Ovary (tissue), 10 donors: ENCODE measurements at places on chromosomes 4 and X. TPM values are rescaled to one million over a fixed set of nuclear protein-coding genes. Genes with fewer than 3 reads are reported as not detected.

PPP4R3C gene
- not detected for total RNA-seq

FATE1 gene
- not detected for total RNA-seq

MTHFD2L gene
- 12.3 TPM for total RNA-seq

MGST2 gene
- 14.5 TPM for total RNA-seq

RTL3 gene
- not detected for total RNA-seq

SOD3 gene
- total RNA-seq, result 33.0 TPM

SMIM10L2A gene
- 3.6 TPM for total RNA-seq

RAB39B gene
- 0.11 TPM for total RNA-seq

UNC5C gene
- total RNA-seq, result 3.9 TPM

FAT1 gene
- total RNA-seq, result 27.1 TPM

NLGN4X gene
- 27.5 TPM for total RNA-seq

ERCC6L gene
- 0.36 TPM for total RNA-seq

FOXO4 gene
- 66.6 TPM for total RNA-seq

GRCh38 chrX:35380808-35381700 is 417.1 kb upstream of the MAGEB16 start:
- no peak overlapping the region for H3K27ac ChIP-seq
- DNase-seq, result no peak
- no peaks in the 10 kb centered on the region for H3K36me3 ChIP-seq

GRCh38 chr4:78561677-78562076 is 10.1 kb downstream of the ANXA3 start:
- H3K36me3 ChIP-seq, result no peaks in the 10 kb centered on the region
- no peak overlapping the region for H3K27ac ChIP-seq
- DNase-seq, result no peak

- no peaks in the 10 kb centered on the region for H3K36me3 ChIP-seq
- DNase-seq, result no peak
- no peak overlapping the region for H3K4me3 ChIP-seq
- no peak overlapping the region for H3K27ac ChIP-seq
- no peaks in the 10 kb centered on the region for H3K27me3 ChIP-seq
Measured at GRCh38 chr4:77699731-77700210, 94.2 kb downstream of the CXCL13 start.

GRCh38 chr4:147617841-147618691 is 869 bp downstream of the TMEM184C start:
- H3K4me1 ChIP-seq, result peaks cover 14% of the 10 kb centered on the region
- no peak for DNase-seq
- H3K27me3 ChIP-seq, result no peaks in the 10 kb centered on the region
- no peaks in the 10 kb centered on the region for H3K36me3 ChIP-seq
- peak overlapping the region; percentile 61 for H3K27ac ChIP-seq
- peak overlapping the region; percentile 80 for H3K4me3 ChIP-seq

- no peak overlapping the region for H3K27ac ChIP-seq
- H3K4me3 ChIP-seq, result no peak overlapping the region
- H3K36me3 ChIP-seq, result no peaks in the 10 kb centered on the region
- H3K4me1 ChIP-seq, result no peaks in the 10 kb centered on the region
Measured at GRCh38 chr4:112377171-112377570, 80.0 kb downstream of the ALPK1 start.

DNA sequence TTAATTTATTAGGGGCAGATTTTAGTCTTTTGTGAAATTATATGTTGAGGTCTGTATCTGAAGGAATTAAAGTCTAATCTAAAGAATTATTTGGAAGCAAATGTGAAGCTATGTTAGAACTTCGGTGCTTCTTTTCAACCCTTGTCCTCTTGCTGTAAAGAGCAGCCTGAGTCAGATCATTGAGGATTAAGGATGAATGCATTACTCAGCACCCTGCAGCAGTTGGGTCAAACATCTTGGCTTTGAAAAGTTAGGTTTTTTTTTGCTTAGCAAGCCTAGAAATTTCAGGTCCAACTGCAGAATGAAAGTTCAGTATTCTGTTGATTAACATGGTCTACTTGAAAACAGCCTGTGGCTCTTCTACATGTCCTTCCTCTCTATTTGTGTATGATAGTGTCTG is 57.6 kb downstream of the SLC4A4 start:
- H3K27ac ChIP-seq, result no peak overlapping the region
- no peaks in the 10 kb centered on the region for H3K36me3 ChIP-seq
- H3K4me3 ChIP-seq, result no peak overlapping the region
- no peak for DNase-seq

DNA sequence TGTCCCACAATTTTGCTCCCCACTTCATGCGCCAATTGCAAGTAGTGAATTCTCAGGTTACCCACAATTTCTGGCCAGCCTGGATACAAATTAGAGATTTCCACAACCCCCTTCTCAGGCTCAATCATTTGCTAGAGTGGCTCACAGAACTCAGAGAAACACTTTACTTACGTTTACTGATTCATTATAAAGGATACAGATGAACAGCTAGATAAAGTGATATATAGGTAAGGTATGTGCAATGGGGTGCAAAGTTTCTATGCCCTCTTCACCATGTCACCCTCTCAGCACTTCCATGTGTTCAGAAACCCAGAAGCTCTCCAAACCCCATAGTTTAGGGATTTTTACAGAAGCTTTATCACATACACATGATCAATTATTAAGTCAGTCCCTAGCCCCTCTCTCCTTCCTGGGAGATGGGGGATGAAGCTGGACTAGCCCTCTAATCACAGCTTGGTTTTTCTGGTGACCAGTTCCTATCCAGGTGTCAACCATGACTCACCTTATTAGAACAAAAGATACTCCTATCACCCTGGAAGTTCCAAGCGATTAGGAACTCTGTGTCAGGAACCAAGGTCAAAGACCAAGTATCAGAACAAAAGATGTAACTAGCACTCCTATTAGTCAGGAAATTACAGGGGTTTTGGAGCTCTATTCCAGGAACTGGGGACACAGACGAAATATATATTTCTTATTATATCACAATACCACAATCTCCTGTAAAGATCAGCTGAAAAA is 33.5 kb upstream of the PRRG1 start:
- no peak for DNase-seq
- H3K27me3 ChIP-seq, result no peaks in the 10 kb centered on the region
- H3K4me3 ChIP-seq, result no peak overlapping the region
- no peaks in the 10 kb centered on the region for H3K4me1 ChIP-seq
- no peaks in the 10 kb centered on the region for H3K36me3 ChIP-seq
- H3K27ac ChIP-seq, result no peak overlapping the region

DNA sequence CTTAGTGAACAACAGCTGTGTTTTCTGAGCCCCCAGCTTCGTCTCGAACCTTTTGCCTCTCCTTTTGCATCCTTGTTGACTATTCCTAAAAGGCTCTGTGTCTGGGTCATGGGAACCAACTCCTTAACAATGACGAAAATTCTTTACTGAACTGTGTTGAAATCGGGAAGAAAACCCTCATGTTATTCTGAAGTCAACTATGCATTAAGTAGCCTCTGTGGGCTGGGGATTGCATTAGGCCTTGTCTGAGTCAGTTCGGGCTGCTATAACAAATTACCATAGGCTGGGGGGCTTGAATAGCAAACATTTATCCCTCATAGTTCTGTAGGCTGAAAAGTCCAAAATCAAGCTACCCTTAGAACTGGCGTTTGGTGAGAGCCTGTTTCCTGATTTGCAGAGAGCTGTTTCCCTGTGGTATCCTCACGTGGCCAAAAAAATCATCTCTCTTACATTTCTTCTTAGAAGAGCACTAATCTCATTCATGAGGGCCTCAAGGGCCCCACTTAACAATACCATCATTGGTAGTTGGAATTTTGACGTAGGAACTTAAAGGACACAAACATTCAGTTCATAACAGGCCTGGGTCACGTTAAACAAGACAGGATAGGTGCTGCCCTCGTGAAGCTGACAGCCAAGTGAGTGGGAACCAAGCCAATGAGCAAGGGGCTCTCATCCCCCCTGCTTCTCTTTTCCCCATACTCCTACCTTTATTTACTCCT is 75.9 kb downstream of the CLNK start:
- no peak overlapping the region for H3K4me3 ChIP-seq
- H3K27me3 ChIP-seq, result no peaks in the 10 kb centered on the region
- no peaks in the 10 kb centered on the region for H3K4me1 ChIP-seq
- no peak overlapping the region for H3K27ac ChIP-seq

DNA sequence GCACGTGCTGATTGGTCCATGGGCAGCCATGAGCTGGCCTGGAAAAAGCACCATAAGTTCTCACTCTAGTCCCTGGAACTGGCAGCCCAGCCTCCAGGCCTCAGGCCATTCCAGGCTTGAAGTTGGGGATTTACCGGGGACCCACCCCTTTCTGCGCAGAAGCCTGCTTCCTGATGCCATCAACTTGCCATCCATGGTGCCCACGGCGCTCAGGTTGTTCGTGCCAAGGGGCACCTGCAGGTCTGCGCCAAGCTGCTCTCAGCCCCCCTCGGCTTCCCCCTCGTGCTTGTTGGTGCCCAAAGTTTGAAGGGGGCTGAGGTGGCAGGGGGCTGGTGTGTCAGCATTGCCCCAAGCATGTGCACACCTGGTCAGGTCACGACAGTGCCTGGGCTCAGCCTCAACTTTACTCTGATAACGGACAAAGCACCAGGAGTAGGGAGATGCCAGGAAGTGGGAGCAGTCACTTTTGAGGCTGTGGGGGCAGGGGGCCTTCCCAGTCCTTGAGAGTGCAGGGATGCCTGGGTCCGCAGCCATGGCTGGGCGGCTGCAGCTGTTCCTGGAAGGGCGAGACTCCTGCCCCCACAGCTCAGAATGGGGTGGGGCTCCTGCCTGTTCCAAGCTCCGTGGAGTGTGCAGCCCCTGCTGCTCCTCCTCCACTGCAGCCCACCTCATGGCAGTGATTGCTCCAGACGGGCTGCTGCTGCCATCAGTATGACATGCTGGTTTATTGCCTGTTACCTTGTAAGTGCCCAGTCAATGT is 24.9 kb downstream of the DCUN1D4 start:
- no peak overlapping the region for H3K27ac ChIP-seq
- no peak for DNase-seq
- no peak overlapping the region for H3K4me3 ChIP-seq
- H3K4me1 ChIP-seq, result no peaks in the 10 kb centered on the region
- no peaks in the 10 kb centered on the region for H3K36me3 ChIP-seq

- no peak overlapping the region for H3K27ac ChIP-seq
- H3K4me1 ChIP-seq, result no peaks in the 10 kb centered on the region
- H3K27me3 ChIP-seq, result no peaks in the 10 kb centered on the region
- no peak for DNase-seq
Measured at GRCh38 chrX:131646106-131646505, 102.2 kb downstream of the OR13H1 start.

GRCh38 chr4:67883902-67884301 is at the start of gene TMPRSS11D:
TMPRSS11D (minus strand) TSS chr4:67884002; CDS start chr4:67883933, 69 bp downstream.
- no peaks in the 10 kb centered on the region for H3K4me1 ChIP-seq
- no peak within 1 kb of the TSS for H3K4me3 ChIP-seq
- no peaks in the 10 kb centered on the region for H3K27me3 ChIP-seq
- DNase-seq, result no peak
- no peak within 1 kb of the TSS for H3K27ac ChIP-seq

- no peak for DNase-seq
- no peak overlapping the region for H3K27ac ChIP-seq
- H3K27me3 ChIP-seq, result no peaks in the 10 kb centered on the region
- no peak overlapping the region for H3K4me3 ChIP-seq
Measured at GRCh38 chr4:172168888-172169287, 355.7 kb downstream of the GALNTL6 start.

- H3K4me3 ChIP-seq, result no peak overlapping the region
- no peaks in the 10 kb centered on the region for H3K4me1 ChIP-seq
- H3K36me3 ChIP-seq, result no peaks in the 10 kb centered on the region
- H3K27ac ChIP-seq, result no peak overlapping the region
Measured at GRCh38 chrX:104347860-104348259, 93.1 kb upstream of the ESX1 start.

GRCh38 chr4:113469926-113470325 is 291.6 kb downstream of the CAMK2D start:
- H3K27me3 ChIP-seq, result no peaks in the 10 kb centered on the region
- no peaks in the 10 kb centered on the region for H3K36me3 ChIP-seq
- no peak overlapping the region for H3K4me3 ChIP-seq
- no peak for DNase-seq

DNA sequence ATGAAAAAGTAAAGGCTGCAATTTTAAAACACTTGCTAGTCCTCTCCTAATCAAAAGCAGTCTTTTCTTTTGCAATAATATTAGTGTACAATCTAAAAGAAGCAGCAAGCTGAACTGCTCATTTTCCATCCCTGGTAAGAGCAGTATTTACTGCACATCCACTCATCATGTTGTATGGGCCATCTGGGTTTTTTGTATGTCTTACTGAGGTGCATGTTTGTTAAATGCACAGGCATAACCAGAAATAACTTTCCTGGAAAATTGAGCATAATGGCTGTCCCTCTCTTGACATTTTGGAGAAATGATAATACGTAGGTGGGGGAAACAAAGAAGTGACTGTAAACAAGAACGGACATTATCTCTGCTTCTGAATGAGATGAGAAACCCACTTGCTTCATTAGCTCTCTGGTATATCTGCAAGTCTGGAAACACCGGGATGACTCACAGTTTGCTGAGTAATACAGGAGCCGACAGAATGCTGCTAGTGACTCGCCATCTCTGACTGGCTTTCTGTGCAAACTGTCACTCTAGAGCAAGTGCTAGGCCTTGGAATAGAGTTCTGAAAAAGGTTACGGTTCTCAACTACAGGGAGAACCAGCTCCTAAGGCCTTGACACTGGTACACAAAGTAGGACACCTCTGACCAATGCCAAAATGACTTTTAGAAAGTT is 85.7 kb upstream of the MTM1 start:
- DNase-seq, result no peak
- H3K4me3 ChIP-seq, result no peak overlapping the region
- H3K27ac ChIP-seq, result no peak overlapping the region
- no peaks in the 10 kb centered on the region for H3K27me3 ChIP-seq
- peaks cover 5% of the 10 kb centered on the region for H3K4me1 ChIP-seq

DNA sequence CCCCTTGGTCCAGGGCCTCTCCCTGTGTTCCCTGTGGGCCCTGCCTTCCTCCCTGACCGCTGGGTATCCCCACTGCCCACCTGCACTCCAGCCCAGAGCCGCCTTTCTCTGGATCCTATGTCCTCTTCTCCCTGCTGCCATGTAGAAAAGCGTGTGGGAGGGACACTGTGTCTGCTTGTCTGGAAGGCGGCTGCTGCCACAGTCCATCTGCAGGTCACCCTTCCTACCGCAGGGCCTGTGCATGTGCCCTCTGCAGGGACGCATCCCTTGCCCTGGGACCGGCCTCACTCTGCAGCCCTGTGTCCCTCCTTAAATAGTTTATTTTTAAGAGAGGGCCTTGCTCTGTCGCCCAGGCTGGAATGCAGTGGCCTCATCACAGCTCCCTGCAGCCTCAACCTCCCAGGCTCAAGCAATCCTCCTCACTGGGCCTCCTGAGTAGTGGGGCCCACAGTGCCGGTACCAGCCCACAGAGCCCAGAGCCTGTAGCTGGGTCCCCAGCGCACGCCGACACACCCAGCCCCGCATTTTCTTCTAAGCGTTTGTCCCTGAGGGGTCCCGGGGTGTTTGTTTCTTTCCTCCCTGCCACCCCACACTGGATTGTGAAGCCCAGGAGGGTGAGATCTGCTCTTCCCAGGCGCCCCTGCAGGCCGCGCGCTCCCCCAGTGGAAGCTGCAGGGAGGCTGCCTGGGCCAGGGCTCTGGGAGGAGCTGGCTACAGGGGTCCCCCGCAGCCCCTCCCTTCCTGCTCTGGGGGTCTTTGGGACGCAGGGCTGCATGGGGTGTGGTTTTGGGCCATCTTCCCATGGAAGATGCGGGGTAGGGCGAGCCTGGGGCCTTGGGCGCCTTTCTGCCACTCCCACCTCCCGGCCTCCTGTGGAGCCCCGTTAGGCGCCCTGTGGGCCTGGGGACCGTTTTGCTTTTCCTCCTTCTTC is 12.8 kb upstream of the NAT8L start:
- H3K4me3 ChIP-seq, result no peak overlapping the region
- H3K27me3 ChIP-seq, result peaks cover 4% of the 10 kb centered on the region
- H3K27ac ChIP-seq, result no peak overlapping the region
- no peak for DNase-seq
- H3K36me3 ChIP-seq, result no peaks in the 10 kb centered on the region
